OCI-LY7 (cell line): ENCODE measurements at places on chromosomes 16 and 17. TPM values are rescaled to one million over a fixed set of nuclear protein-coding genes. Genes with fewer than 3 reads are reported as not detected.

- no peak for DNase-seq
These were observed 170.3 kb downstream of the CHD9 start for GRCh38 chr16:53224951-53225533.

GRCh38 chr17:76191896-76192295, 48.4 kb downstream of the RNF157 start:
- peak; percentile 77 for DNase-seq

GRCh38 chr17:9859781-9860180, 34.1 kb downstream of the GLP2R start:
- no peak for DNase-seq

- no peak for DNase-seq
These were observed 18.2 kb downstream of the METTL9 start for GRCh38 chr16:21617607-21618006.

DNA sequence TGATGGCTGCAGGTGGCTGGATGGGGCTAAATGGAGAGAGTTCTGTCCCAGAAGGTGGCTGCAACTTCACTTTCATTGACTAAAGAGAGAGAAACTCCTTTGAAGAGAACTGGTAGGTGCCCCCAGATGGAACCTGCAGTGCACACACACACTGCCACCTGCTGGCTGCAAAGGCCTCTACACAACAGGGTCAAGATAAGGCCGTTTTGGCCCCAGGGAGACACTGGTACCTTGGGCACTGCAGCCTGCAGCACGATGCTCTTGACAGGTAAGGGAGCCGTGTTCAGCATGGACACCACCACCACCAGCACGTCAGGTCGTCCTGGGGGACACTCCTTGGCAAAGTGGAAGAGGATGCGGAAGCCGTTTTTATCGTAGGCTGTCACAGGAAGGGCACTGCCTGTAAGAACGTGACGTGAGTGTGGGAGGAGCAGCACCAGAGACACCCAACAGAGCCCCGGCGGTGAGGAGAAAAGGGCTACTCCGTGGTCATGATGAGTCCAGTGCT, 22.7 kb downstream of the GGA3 start:
- peak; percentile 89 for DNase-seq

GRCh38 chr17:62321451-62321850, 58.9 kb upstream of the EFCAB3 start:
- no peak for DNase-seq

- no peak for DNase-seq
These were observed 99.0 kb downstream of the CCDC182 start for GRCh38 chr17:57645950-57646665.

DNA sequence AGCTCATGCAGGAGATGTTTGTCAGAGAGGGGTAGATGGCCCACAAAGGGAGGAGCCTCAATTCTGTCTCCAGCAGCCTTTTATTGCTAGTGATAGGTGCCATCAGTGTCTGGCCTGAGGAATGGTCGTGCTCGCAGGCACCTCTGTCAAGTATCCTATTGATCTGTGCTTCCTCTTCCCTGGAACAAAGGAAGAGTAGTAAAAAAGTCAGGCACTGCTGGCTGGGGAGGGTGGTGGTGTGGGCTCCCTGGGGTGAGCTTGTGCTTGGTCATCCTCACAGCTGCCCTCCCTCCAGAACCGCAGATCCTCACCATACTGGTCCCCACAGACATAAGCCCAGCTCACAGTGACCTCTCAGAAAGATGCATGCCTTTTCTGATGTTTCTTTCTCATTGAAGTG, 15.0 kb upstream of the SALL1 start:
- DNase-seq = no peak

- no peak for DNase-seq
These were observed 1.6 kb upstream of the KREMEN2 start for GRCh38 chr16:2962334-2963073.

- DNase-seq = peak; percentile 80
These were observed 21.4 kb downstream of the ALOX15B start for GRCh38 chr17:8060274-8060673.

- no peak for DNase-seq
These were observed 146.9 kb downstream of the C16orf95 start for GRCh38 chr16:87170310-87170709.

GRCh38 chr17:20225162-20226115, 216.3 kb downstream of the SPECC1 start:
- DNase-seq = no peak

- no peak for DNase-seq
These were observed 128.4 kb upstream of the TNRC6C start for GRCh38 chr17:77829843-77830799.

GRCh38 chr17:71986886-71987285, 133.9 kb upstream of the SOX9 start:
- DNase-seq = no peak

GRCh38 chr17:43591779-43592562, 45.8 kb upstream of the ETV4 start:
- no peak for DNase-seq

DNA sequence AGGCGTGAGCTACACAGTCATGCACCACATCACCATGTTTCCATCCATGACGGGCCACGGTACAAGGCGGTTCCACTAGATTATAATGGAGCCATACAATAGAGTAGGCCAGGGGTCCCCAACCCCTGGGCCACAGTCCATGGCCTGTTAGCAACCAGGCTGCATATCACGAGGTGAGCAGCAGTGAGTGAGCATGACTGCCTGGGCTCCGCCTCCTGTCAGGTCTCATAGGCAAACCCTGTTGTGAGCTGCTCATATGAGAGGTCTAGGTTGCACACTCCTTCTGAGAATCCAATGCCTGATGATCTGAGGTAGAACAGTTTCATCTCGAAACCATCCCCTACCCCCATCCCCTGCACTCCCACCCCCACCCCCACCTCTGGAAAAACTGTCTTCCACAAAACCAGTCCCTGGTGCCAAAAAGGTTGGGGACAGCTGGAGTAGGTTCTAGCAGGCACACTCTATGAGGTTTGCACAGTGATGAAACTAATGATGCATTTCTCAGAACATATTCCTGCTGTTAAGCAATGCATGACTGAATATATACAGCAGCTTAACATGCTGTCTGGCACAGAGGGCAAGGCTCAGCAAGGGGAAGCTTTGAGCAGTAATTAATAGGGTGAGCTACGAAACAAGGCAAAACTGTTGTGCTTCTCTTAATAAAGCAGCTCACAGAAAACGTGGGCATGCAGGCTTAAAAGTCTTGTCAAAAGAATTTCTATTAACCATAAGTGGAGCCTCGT, 108.0 kb downstream of the VPS53 start:
- no peak for DNase-seq

DNA sequence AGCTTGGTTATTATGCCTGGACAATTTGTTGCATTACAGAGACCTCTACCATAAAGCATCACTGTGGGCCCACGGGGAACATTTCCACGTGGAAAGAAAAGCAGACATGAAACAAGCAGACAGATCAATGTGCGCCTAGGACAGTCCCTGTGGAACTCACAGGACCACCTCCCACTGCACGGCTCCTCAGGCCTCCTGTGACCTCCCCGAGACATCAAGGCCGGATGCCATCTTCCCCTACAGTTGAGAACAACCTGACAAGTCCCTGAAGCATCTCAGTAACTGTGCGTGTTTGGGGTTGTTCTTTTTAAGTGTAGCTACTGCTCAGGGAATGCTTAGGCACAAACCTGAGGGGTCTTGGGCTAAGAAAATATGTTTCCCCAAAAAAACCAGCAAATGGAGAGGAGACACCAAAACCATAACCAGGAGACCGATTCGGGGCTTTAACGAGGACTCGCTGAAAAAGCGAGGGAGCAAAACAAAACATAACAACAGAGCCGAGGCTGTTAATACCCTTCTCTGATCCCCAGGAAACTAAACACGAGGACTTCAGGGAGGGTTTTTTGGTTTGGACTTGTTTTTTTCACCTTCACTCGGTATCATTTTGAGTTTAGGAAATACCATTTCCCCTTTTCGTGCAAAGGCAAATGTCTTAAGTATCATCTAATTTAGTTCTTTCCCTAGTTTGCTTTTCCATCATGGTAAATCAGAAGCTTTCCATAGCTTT, 87.1 kb downstream of the CYTH1 start:
- no peak for DNase-seq

GRCh38 chr16:78535098-78535497, 435.6 kb downstream of the WWOX start:
- no peak for DNase-seq

DNA sequence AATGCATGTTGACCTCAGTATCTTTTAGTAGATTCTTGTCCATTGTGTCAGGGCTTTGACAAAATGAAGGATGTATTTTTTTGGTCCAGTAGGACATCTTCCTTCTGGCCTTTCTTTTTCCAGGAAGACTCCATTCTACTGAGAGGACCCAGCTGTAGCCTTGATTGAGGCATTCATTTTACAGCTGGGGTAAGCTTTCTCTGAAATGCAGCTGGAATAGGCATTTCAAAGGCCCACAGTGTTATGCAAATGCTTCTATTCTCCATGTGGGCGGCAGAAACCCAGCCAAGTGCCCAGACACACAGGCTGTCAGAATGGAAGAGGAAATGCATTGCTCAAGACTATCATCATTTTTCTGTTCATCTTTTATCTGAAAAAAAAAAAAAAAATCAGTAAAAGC, 629.0 kb upstream of the CDH8 start:
- no peak for DNase-seq

DNA sequence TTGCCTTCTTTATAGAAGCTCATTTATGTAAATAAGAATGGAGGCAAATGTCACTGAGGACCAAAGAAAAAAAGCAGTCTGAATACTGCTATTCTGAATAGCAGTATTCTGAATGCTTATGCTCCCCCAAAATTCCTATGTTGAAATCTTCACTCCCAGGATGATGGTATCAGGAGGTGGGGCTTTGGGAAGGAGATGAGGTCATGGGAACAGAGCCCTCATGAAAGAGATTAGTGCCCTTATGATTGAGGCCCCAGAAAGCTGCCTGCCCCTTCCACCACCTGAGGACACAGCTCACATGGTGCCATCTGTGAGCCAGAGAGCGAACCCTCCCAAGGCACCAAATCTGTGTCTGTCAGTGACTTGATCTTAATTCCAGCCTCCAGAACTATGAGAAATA, 28.8 kb downstream of the HEATR6 start:
- no peak for DNase-seq

DNA sequence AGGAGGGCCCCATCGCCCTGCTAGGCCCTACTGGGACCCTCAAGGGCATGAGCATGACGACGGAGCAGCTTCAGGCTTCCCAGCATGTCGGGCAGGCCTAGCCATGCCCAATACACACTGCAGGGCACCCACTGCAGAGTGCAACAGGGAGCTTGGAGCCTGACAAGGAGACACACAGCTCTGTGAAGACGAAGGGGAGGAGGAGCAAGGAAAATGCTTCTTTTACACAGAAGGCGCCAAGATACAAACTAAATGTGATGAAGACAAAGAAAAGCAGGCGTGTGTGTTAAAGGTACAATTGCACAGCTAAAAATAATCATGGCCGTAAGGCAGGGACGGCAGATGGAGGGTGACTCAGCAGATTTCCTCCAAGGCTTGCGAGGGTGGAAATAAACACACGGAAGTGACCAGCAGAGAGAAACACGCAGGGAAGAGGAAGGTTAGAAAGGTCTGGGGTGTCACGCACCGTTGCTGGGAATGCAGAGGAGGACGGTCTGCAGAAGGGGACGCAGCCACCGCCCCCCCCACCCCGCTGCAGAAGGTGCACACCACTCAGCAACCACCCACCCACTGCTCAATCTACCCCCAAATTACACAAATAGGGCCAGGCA, 108.5 kb downstream of the ZNF778 start:
- DNase-seq = peak; percentile 44

GRCh38 chr17:81918832-81919545, 1.0 kb upstream of the SIRT7 start:
- no peak for DNase-seq

DNA sequence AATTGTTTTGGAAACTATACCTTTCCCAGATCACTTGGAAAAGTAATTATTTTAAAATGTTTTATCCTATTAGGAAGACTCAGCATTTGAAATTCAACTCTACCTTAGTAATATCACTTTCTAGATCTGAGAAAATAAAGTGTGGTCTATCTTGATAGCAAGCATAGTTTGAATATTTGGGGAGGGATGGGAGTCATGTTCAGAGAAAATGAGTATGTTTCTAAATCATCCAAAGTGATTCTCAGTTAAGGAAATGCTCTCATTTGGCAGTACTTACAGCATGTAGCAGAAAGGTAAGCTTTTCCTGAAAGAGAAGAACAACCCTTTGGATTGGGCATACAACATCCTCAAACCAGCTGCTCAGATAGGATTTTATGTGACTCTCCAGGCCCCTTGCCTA, 6.9 kb downstream of the C17orf75 start:
- no peak for DNase-seq

DNA sequence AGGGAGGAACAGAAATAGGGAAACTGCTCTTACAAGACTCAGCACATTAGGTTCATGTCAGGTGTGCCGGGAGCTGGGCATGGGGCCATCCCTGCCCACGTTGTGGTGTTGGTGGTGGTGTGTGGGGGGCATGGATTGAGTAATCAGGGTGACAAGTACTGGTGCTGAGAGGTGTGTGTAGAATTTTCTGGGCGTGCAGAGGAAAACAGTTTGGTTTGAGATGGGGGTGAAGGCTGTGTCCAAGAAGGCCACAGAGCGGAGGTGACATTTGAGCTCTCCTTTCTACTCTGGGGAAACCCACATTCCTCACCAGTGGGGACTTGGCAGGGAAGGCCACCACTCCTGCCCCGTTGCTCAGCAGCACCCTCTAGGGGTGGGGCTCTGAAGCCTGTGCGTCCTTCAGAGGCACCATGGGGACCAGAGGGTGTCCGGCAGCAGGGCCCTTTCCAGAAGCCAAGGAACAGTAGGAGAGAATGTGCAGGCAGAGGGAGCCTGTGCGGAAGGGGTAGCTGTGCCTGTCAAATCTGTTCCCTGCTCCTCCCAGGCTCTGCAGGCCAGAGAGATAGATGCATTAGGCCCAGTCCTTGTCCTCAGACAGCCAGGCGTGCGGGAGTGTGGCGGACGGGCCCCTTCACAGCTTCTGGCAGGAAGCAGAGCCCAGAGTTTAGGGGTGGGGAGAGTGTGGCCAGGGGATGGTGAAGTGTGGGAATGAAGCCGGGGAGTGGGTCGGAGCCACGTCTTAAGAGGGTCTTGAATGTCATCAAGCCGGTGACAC, 48.7 kb upstream of the GSE1 start:
- DNase-seq = no peak

GRCh38 chr17:71334048-71334751, 786.6 kb upstream of the SOX9 start:
- no peak for DNase-seq

The TAT gene
- not detected in 2 replicates for total RNA-seq

The GAS2L2 gene
- total RNA-seq = 0.21 TPM in 1 of 2 replicates, not detected in the other

The TBCD gene
- total RNA-seq = 134 and 145 TPM in 2 replicates

The CRHR1 gene
- total RNA-seq = not detected in 2 replicates

The P2RX5 gene
- 173 and 195 TPM in 2 replicates for total RNA-seq

The MYH1 gene
- not detected in 2 replicates for total RNA-seq

The HSD17B2 gene
- not detected in 2 replicates for total RNA-seq

The TMEM114 gene
- not detected in 2 replicates for total RNA-seq

The CCL23 gene
- not detected in 2 replicates for total RNA-seq

The KRTAP9-8 gene
- not detected in 2 replicates for total RNA-seq

The PPL gene
- total RNA-seq = not detected in 2 replicates

The CMTM2 gene
- 0.91 TPM in 1 of 2 replicates, not detected in the other for total RNA-seq

The GRIN2C gene
- total RNA-seq = 0.55 and 0.61 TPM in 2 replicates

The NPIPB9 gene
- 7.1 and 10.7 TPM in 2 replicates for total RNA-seq

The CFAP52 gene
- not detected in 2 replicates for total RNA-seq

The EFCAB5 gene
- total RNA-seq = 1.5 and 1.9 TPM in 2 replicates

The CCL4 gene
- not detected in 2 replicates for total RNA-seq

The INCA1 gene
- 0.82 and 1.2 TPM in 2 replicates for total RNA-seq

The CD79B gene
- total RNA-seq = 457 and 479 TPM in 2 replicates

The TPPP3 gene
- not detected in 2 replicates for total RNA-seq

The SLX4 gene
- total RNA-seq = 35.7 and 40.0 TPM in 2 replicates

The TNFSF12 gene
- total RNA-seq = not detected in 2 replicates
